ENCODE measurements at places on chromosomes 16 and 17.

DNA sequence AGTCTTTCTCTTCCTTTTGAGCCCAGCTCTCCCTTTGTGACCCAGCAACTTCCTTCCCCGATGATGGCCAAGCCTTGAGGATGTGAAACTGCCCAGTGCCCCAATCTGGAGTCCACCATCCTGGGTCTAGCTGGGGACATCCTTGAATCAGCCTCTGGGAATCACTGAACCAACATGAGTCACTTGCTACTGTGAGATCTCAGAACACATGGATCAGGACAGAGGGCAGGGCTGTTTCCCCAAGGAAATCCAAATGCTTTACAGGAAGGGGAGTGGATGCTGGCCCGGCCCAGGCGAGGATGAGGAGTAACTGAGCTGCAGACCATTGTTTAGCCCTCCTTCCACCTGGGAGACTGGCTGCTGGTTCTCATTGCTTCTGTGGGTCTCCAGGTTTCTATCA lies 547.6 kb downstream of the WWOX start:
- no peak for DNase-seq

DNA sequence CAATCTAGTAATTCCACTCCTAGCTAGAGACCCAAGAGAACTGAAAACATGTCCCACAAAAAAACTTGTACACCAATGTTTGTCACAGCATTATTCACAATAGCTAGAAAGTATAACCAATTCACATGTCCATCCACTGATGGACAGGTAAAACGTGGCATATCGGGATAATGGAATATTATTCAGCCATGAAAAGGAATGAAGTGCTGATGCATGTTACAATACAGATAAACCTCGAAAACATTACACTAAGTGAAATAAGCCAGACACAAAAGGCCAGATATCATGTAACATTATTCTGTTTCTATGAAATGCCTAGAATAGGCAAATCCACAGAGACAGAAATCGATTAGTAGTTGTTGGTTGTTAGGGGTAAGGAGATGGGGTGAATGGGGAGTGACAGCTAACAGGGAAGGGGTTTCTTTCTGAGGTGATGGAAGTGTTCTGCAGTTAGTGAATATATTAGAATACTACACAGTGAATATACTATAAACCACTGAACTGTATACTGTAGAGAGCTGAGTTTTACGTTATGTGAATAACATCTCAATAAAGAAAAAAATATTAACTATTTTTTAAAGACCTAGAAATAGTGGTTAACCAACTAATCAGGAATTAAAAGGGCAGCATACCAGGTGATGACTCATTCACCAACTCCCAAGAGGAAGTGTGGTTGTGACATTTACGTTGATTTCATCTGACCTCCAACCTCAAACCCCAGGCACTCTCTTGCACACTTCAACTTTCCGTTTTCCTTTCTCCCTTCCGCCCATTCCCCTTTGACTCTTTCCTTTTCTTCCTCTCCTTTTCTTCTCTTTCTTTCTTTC lies 48.6 kb downstream of the GAS7 start:
- DNase-seq: no peak

- DNase-seq: no peak
These were observed 63.2 kb downstream of the METRNL start for GRCh38 chr17:83142619-83143018.

DNA sequence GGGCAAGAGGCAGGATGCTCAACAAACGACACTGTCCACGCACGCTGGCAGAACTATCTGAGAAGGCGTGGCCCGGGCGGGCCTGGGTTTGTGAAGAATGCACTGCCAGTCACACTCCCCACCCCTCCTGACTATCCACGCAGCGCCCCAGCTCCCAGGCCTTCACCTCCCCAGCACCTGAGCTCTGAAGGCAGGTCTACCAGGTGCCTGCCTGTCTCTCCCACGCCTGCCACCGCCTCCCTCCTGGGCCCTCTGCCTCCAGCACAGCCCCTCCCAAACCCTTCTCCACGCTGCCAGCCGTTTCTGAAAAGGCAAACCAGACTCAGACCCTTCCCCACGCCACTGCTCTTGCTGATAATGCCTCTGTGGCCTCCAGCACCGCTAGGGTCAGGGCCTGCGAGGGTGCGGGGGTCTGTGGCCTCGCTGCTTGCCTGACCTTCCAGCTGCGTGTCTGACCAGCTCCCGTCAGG lies 11.6 kb downstream of the MYBBP1A start:
- DNase-seq: no peak

- no peak for DNase-seq
These were observed 542 bp downstream of the CBX4 start for GRCh38 chr17:79838522-79839274.

- DNase-seq: no peak
These were observed 3.0 kb downstream of the SOX15 start for GRCh38 chr17:7586673-7587419.

GRCh38 chr17:65743308-65743655 lies 181.8 kb upstream of the AXIN2 start:
- no peak for DNase-seq

- no peak for DNase-seq
These were observed 120.3 kb downstream of the MRM1 start for GRCh38 chr17:36721560-36722120.

DNA sequence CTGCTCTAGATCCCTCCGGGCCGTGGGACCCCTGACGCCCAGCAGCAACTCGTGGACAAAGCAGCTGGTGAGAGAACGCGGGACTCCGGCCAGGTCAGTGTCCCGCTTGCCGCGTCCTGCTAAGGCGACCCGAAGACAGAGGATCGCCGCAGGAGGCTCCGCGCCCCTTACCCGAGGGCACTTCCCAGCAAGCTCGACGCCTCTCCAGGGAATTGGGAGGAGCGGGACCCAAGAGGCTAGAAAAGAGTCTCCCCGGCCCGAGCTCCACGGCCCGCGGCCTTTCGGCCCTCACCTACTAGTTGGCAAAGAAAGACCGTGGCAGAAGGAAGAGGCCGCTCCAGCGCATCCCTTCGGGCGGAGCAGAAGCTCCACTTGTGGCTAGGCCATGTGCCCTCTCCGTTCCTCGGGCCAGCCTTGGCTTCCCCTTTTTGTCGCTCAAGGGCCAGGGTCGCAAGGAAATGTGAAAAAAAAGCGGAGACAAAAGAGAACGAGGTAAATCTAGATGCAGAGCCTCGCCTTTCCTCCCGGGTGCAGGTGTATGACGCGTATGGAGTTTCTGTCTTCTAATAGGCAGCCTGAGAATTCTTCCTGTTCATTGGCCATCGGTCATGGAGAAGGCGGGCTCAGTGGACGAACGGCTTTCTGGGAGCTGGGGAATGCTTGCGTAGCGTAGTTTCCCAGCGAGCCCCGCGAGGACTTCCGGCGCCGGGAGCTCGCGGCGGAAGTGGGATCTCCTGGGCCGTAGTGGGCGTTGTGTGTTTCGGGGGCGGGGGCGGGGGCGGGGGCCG lies at the start of gene ZNF213:
TSS of gene ZNF213 (plus strand) at position 692 of the 788 bp plus-strand sequence. CDS start 2,252 bp downstream, outside the sequence.
- DNase-seq: no peak

- DNase-seq: no peak
These were observed 130.7 kb downstream of the CPPED1 start for GRCh38 chr16:12672986-12673385.

DNA sequence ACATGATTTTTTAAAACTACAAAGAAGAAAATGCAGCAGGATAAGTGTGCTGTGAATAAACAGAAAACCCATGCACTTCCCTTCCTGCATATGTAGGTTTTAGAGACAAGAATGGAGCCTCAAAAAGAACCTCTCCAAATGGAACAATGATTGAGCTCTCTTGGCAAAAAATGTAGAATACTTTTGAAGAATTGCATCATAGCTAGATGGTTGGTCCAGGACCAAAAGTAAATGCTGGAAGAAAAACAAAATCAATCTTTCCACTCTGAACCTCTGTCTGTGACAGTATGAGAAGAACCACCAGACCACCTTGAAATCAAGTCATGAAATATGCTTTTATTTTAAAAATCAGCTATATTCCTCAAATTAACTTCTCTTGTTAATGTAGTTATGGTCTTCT lies 17.5 kb downstream of the HELZ start:
- no peak for DNase-seq

DNA sequence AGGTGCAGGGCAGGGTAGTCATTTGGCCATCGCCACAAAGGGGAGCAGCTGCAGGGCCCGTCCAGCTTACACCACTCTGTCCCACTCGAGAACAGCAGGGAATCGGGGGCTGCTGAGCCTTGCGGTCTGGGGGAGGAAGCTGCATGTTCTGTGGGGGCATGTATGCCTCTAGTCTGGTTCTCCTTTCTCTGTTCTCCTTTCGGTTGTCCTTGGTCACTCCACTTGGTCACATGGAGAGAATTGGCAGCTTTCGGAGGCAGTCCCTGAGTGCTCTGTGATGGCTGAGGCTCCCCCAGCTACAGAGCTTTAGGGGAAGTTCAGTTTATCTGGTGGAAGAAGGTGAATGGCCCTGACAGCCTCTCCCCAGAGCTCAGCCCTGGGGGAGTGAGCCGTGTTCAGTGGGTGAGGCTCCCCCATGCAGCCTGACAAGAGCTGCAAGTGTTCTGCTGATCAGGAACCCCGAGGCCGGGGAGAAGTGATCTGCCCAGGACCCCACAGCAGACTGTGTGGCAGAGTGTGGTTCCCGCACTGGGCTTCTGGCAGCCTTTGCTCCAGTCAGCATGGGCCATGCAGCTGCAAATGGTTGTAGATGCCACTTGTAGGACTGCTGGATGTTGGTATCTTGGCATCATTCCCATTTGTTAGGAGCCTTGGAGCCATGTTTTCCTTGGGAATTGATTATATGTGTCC lies 22.3 kb upstream of the SMPD3 start:
- no peak for DNase-seq

GRCh38 chr17:64083563-64084085 lies 46.3 kb downstream of the ERN1 start:
- DNase-seq: no peak

GRCh38 chr17:43994272-43995149 lies 9.9 kb upstream of the NAGS start:
- DNase-seq: no peak

DNA sequence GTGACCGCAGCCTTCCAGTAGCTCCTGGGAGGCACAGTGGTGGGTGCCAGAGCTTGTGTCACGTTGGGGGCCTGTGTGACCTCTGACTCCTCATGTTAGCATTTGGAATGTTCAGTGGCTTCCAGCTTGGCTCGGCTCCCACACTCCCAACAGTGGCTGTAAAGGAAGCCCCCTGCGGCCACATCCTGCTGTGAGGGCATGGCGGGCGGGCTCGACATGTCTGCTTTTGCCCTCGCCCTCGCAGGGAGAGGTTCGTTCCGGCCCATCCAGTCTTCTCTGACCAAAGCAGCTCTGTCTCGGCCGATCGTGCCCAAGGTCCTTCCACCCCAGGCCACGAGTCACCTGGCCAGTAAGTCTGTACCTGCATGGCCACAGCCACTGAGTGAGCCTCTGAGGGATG lies 12.2 kb upstream of the JPT2 start:
- DNase-seq: no peak

DNA sequence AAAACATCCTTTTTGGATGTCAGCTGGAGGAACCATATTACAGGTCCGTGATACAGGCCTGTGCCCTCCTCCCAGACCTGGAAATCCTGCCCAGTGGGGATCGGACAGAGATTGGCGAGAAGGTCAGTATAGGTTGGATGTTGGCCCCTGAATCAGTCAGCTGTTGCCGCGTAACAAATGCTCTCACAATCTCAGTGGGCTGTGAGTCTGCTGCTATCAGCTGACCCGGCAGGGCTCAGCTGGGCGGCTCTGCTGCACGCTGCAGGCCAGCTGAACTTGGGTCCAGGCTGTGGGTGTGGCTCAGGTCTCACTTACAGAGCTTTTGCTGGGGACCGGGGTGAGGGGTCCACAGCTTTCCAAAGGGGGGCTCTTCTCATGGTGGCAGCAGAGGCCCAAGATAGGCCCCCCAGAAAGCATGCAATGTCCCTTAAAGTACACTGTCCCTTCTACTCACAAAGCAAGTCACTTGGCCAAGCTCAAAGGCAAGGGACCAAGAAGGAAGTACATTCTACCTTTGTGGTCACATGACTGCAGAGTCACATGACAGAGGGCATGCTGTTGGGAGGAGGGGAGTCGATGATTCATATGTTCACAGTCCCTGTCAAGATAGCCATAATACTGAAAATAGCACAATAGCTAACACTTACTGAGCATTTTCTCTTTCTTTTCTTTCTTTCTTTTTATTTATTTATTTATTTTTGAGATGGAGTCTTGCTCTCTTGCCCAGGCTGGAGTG lies 134.2 kb downstream of the ABCC1 start:
- DNase-seq: no peak

GRCh38 chr16:84544031-84544773 lies 39.7 kb upstream of the MEAK7 start:
- DNase-seq: no peak

DNA sequence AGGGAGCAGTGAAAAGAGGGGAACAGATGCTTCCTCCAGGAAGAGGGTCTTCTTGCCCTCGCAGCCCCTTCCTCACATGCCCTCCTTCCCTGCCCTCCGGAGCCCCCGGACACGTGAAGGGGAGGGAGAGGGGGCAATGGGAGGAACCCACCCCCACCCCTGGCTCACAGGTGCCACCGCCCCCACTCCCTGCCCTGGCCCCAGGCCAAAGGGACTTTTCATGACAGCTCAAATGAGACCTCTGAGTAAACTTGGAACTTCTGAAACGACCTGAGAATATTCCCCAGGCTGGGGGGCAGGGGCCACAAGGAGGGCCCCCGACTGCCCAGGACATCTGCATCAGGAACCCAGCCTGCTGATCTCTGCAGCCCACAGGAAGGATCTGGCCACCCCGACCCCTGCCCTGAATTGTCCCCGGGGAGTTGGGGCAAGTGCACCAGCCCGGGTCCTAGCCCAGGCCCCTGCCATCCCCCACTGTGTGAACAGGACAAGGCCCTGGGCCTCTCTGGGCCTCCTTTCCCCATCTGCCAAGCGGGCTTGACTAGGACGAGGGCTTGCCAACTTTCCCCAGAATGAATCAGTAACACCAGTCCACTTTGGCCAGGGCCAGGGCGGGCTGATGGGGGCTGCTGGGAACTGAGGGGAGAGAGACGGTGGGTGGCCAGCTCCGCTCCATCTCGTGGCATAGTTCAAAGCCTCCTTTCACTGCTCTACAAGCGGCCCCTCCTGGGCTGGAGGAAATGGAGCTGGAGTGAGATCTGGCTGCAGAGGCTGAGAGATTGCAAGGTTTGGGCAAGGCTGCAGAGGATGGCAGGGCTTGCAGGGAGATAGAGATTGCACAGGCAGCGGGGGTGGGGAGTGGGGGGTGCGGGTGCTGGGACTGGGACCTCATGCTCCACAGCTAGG lies 3.8 kb downstream of the IL21R start:
- DNase-seq: no peak

DNA sequence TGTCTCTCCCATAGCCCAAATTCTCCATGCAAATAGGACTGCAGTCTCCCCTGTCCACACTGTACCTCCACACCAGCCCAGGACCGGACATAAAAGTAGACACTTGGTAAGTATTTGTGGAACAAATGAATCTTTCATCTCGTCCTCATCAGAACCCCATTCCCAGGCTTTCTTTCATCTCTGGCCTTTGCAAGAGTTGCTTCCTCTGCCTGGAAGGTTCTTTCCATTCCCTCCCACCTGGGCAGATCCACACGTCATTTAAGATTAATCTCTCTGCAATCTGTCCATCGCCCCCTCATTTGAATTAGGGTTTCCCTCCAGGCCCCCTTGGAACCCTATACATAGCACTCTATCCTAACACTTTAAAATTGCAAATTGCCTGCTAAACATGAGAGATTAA lies 3.9 kb upstream of the NXPH3 start:
- no peak for DNase-seq
